ENCODE measurements at places on chromosomes 7 and 10. TPM values are rescaled to one million over a fixed set of nuclear protein-coding genes. Genes with fewer than 3 reads are reported as not detected.

FAM221A gene
- total RNA-seq = 15.2 TPM

GRCh38 chr7:41861642-41862041, 158.8 kb upstream of the INHBA start:
- no peak for DNase-seq

DNA sequence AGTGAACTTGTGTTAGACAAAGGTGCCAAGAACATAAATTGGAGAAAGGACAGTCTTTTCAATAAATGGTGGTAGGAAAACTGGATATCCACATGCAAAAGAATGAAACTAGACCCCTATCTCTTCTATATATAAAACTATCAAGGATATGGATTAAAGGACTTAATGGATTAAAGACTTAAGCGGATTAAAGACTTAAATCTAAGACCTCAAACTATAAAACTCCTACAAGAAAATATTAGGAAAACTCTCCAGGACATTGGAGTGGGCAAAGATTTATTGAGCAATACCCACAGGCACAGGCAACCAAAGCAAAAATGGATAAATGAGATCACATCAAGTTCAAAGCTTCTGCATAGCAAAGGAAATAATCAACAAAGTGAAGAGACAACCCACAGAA, 242.9 kb upstream of the MEOX2 start:
- DNase-seq = no peak

GRCh38 chr7:95290166-95290830, 34.0 kb downstream of the PON1 start:
- DNase-seq = no peak

DNA sequence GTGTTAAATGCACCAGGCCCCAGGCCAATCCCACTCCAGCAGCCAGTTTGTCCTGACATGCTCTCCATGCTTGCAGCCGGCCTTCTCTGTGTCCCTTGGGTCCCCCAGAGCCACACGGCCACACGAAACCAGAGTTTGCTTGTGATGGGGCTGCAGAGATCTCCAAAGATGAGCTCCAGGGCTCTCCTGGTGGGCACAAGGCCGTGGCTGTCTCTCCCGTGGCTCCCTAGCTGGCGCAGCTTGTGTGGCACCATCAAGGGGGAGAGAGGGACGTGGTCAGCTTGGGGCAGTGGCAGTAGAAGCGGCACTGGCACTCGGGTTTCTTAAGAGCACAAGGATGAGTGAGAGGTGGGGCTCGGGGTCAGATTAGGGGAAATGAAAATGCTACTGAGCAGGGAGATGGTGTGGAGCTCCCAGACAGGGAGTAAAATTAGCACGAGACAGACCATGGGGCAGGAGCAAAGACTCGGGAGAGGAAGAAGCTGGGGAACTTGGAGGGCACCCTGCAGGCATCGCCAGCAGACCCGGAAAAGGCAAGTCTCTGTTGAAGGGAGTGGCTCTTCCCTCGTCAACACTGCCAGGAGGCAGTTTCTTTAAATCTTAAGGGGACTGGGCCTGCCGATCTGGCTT, 572.5 kb upstream of the FOXK1 start:
- DNase-seq = no peak
